Activated CD4-positive, alpha-beta T cell treated with anti-CD3 and anti-CD28 coated beads, Interleukin-2, amount 10 ng/mL, durations not matched to agents 24 days and 14 days (primary cell): ENCODE measurements at places on chromosomes 7 and 10. TPM values are rescaled to one million over a fixed set of nuclear protein-coding genes. Genes with fewer than 3 reads are reported as not detected.
A peak's percentile ranks its signal among the peaks of the same experiment; 100 is the strongest.

DNA sequence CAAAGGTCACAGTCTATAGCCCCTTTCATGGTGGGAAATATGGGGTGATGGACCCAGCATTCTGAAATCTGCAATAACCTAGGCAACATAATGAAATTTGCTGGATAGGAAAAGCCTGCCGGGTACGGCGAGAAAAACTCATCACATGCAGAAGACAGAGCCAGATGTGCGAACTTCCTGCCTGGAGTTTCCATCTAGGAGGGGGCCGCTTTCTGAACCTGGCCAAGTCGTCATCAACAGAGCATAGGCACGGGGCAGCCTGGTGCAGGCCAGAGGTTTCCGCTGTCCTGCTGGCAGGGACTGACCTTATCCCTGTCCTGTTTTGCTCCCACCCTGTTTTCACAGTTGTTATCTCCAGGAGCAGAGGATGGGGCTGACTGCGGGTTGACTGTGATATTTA, 27.4 kb downstream of the CCDC3 start:
- DNase-seq, result no peak

CALML5 gene
- total RNA-seq, result not detected in 2 replicates

SPDYE1 gene
- not detected in 2 replicates for total RNA-seq

DNA sequence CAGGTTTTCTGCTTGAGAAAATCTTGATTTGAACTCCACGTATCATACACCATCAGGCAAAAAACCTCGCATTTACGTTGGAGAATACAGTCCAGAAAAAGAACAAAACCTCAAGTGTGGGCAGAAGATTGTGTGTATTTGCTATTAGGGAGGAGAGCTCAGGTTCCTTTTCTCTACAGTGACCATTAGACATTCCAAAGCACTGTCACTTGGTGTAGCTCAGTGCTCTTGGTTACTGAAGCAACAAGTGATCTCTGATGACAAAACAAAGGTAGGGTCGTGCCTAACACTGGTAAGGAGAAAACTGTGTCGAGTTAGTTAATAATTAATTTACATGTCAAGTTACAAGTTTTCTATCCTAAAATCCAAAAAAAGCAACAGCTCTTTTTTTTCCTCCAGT, 72.6 kb downstream of the C1GALT1 start:
- DNase-seq, result no peak

DNA sequence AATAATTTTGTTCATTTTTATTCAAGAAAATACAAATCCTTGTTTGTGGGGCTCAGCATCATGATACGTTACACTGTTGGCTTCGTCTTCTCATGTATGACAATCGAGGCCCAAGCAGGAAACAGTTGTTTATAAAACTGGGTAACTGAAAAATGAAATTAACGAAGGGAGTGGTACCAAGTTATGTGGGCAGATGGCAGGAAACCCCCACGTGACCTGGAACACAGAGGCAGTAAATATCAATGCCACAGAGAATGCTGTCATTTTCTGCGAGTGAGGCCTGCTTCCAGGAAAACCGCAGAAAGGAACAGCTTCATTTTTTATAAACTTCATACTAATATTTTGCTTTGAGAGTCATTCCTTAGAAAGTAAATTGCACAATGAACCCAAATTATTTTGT, 201.0 kb upstream of the ADARB2 start:
- DNase-seq, result peak; percentile 86

DNA sequence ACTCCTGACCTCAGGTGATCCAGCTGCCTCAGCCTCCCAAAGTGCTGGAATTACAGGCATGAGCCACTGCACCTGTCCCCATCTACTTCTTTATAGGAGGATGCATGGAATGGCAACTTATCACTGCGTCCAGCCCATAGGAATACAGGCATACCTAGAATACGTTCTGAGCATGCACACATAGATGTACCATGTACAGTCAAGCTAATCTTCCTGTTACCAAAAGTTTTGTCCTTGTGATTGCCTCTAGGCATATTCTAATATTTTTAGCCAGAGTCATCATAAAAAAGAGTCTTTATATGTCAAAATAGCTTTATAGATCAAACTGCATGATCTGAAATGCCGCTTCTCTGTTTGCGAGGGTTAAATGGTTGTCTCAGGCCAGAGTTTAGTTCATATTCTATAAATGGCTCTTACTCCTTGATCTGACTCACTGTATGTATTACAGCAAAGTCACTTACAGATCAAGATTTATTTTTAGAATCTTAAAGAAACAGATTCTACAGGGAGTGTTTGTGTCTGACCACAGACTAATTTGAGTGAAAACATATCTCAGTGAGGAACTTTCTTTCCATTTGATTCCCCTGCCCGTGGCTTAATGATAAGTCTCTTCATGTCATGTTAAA, 210.9 kb downstream of the CREB5 start:
- no peak for DNase-seq
